ENCODE measurements at places on chromosomes 3 and 15.

GRCh38 chr3:87410110-87410509 is 133.7 kb upstream of the POU1F1 start:
- no peak for DNase-seq

- no peak for DNase-seq
These were observed 96.1 kb upstream of the RASGRP1 start for GRCh38 chr15:38660738-38661137.

DNA sequence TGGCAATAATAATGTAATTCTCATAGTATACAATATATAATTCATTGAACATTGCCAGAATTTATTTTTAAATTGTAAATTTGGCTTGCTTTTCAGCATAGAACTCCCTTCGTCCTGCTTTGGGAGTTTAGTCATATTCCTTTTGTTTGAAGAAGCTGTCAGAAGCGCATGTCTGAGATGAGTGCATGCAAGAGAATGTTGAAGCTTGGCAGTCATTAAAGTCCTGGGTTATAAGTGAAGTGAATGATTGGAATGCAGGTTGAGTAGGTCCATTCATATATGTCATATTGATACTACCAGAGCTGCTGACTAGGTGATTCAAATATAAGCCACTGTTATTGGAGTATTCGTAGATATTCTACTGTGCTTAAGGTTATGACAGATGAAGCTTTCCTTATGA is 243.6 kb upstream of the MDFIC2 start:
- no peak for DNase-seq

DNA sequence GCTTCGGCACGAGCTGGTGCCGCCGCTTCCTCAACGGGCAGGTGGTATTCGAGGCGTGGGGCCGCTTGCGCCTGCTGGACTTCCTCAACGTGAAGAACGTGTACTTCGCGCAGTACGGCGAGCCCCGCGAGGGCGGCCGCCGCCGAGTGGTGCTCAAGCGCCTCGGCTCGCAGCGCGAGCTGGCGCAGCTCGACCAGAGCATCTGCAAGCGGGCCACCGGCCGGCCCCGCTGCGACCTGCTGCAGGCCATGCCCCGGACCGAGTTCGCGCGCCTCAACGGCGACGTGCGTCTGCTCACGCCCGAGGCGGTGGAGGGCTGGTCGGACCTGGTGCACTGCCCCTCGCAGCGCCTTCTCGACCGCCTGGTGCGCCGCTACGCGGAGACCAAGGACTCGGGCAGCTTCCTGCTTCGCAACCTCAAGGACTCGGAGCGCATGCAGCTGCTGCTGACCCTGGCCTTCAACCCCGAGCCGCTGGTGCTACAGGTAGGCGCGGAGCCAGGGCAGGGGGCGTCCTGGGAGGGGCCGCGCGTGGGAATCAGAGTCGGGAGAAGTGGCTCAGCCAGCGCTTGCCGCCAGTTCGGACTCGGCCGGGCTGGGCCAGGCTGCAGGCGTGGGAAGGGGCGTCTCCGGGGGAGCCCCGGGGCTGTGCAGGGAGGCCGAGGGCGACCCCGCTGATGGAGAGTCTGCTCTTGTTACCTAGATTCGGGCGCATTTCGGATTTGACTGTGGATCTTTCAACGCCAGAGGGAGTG is 1.1 kb downstream of the DIPK2A start:
- peak; percentile 51 for DNase-seq

GRCh38 chr15:101522621-101523559 is 33.4 kb upstream of the PCSK6 start:
- DNase-seq, result no peak

DNA sequence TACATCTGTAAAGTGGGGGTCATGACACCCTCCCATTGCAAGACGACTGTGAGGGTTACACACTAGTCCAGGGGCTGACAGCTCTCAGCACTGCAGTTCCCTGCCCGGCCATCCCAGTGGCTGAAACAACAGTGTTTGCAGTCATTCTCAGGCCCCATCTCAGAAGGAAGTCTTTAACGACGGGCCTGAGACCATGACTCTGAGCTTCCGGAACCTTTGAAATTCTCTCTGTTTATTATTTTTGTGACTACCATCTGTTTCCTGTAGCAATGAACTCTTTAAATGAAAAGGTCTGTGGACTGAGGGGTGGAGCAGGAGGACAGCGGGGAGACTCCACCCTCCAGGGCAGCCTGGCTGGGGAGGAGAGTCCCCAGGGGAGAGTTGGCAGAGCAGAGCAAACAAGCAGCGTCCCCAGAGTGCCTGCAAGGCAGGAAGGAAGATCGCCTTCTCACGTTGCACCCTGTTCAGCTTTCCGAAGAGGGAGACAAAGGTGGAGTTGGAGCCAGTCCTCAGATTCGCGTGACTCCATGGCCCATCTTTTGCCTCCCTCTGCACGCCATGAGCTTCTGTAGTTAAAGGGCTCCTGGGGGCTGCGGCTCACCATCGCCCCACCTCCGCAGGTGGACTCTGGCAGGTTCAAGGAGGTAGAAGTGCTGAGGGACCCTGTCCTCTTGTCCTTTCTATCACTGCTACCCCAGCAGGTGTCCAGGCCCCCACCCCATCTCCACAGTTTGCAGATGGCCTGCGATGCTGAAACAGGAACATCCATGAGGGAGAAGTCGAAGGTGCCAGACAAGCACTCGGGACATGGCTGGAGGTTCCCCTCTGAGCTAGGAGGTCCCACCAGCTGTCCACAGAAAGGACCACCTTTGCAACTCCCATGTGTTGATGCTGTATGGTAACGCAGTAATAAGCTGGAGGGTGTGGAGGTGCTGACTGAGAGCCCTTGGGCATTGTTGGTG is 525.8 kb upstream of the PROK2 start:
- DNase-seq, result no peak

- no peak for DNase-seq
These were observed 200.8 kb upstream of the GOLGA6L4 start for GRCh38 chr15:84034578-84035398.

DNA sequence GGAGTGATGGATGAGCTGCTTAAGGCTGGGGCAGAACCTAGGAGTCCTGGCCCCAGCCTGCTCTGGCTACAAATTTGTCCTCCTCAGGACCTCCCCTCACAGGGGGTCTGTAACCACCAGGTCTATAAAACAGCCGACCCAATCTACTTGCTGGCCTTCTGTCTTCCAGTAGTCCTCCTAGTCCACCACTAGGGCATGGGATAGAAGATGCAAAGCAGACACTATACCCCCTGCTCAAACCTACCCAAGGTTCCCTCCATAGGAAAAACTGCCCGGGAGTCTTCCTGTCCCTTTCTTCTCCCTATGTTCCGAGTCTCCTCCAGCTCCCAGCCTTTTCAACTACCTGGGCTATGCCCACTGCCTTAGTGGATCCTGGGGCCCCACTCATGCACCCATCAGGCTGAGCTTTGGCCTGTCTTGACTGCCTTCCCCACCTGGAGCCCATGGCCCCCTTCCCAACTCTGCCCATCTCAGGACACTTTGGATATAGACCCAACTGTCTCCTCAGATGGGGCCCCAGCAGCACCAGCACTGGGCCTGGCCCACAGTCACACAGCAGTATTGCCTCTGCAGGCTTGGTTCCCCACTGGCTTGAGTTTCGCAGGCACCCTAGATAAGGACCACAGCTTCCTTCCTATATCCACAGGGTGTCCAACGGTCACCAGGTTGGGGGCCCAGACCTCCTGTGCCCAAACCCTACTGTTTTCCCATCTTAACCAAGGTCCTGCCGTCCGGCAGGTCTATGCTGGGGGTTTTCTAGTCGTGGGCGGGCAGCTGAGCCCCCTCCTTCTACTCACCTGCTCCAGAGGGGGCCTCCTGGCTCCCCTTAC is 1.1 kb downstream of the HYAL3 start:
- DNase-seq, result no peak

DNA sequence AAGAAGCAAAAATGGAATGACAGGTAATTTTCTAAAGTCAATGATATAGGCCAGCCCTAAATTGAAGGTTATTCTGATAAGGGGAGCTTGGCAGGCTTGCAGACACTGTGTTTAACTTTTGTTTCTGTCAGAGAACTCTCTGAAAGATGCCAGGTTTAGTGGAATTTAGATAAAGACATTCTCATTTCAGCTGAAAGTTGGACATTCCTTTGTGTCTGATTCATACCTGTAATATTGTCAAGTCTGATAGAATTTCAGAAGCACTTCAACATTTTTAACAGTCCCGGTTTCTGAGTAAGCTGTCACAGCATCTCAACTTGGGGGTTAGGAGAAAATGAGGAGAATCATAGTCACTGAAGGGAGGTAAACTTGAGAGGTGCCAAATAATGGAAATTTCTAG is 84.0 kb downstream of the DIPK2A start:
- no peak for DNase-seq

GRCh38 chr3:170258105-170258487 is 35.9 kb downstream of the PRKCI start:
- DNase-seq, result no peak

GRCh38 chr3:131694376-131694775 is 191.6 kb upstream of the MRPL3 start:
- no peak for DNase-seq

GRCh38 chr15:60844010-60844409 is 365.1 kb upstream of the ICE2 start:
- no peak for DNase-seq

GRCh38 chr15:42547918-42548248 is 710 bp downstream of the LRRC57 start:
- DNase-seq, result no peak

- no peak for DNase-seq
These were observed 62.6 kb upstream of the SLC2A2 start for GRCh38 chr3:171088964-171089754.

DNA sequence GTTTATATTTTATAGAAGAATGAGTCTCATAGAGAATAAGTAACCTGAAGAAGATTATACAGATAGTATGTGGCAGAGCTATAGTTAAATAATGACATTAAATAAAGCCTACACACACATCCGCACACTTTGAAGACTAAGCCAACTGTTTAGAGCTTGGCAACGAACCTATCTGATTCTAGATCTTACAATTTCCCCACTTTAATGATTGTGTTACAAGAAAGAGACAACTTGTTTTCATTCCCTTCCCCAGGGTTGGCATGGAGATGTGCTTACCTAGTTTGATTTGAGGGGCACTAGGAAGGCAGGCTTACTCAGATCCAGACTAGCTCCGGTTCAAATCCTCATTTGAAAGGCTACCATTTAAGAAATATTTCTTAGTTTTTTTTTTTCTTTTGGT is 61.9 kb upstream of the CBLB start:
- DNase-seq, result no peak

DNA sequence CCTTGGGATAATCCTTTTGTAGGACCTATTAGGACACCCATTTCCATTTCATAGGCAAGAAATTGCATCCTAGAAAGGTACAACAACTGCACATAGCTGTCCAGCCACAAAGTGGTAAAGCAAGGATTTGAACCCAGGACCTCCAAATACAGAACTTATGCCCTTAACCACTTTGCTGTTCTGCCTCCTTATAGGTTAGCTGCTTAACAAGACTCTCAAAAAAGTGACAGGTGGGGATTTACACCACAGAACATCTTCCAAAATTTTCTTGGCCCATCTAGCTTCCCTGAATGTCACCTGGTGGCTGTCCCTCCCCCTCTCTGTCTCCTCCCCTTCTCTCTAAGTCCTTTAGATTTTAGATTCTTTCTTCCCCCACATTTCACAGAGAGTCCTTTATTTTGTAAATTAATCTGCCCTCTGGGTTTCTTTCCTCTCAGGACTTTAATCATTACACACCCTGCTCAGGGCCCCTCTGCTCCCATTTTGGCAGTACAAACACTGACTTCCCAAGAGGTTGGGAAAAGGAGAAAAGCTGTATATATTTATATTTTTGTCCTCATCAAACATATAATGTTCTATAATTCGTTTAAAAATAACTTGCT is 120.6 kb downstream of the CPNE4 start:
- no peak for DNase-seq

DNA sequence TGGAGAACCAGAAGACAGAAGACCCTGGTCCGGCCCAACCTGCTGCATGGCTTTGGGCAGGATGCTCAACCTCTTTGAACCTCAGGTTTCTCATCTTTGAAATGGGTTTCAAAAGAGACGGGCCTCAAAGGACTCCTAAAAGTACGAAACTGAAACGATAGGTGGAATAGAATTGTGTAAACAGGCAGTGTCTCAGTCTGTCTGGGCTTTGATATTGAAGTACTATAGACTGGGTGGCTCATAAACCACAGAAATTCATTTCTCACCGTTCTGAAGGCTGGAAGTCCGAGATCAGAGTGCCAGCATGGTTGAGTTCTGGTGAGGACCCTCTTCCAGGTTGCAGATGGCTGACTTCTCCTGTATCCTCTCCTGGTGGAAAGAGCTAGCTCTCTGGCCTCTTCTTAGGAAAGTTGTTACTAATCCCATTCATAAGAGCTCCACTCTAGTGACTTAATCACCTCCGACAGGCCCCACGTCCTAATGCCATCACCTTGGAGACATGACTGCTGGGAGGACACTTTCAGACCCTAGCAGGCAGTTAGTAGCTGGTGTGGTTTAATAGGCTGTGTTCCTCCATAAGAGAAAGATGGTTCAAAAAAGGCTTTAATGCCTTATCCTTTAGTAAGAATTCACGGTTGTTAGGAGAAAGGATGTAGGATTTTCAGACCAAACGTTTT is 35.7 kb downstream of the SSUH2 start:
- no peak for DNase-seq

DNA sequence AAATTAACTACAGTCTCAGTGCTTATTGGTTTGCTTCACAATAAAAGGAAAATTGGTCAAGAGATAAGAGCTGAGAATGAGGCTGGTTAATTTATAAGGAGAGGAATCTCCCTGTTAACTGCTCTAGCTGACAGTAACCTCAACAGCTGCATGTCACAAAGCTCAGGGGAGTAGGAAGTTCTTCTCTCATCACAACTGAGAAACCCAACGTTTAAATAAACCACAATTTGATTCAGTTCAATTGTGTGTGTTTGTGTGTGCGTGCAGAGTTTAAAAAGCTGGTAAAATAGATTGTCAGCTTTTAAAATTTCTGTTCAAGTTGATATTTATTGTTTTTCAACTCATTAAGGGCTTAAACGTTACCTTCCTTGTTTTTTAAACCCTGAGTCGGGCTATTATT is 3.5 kb upstream of the TGFBR2 start:
- DNase-seq, result no peak

GRCh38 chr3:143280984-143281383 is 161.4 kb downstream of the CHST2 start:
- DNase-seq, result no peak

DNA sequence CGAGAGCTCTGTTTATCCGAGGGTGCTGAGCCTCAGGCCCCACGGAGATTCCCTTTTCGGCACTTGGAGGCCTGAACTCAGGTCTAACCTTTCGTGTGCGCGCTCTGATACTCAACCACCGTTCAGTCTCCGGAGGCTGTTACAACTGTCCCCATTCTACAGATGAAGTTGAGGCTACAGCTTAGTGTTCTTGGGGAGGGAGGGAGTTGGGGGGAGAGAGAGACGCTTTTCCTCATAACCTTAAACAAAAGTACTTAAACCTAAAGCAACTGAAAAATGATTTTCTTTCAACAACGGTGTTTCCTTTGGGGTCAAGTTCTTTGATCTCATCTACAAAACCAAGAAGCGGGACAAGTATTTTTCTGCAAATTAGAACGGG is 952 bp upstream of the CHST2 start:
- no peak for DNase-seq

DNA sequence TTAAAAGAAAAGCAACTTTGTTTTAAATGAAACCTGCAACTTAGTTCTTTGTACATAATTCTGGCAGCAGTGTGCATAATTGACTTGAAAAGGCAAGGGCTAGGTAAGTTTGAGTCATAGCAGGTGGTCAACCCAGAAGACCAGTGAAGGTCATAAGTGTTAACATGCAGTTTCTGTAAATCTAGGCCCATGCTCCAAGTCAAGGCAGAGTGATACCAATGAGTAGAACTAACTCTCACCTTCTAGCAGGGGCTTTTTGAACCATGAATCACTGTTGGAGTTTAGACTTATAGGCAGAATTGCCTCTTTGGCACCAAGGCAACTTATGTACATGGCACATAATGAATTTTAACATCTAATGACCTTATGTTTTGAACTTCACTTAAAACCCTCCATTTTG is 29.5 kb upstream of the IL20RB start:
- no peak for DNase-seq

All from stimulated activated CD8-positive, alpha-beta memory T cell treated with anti-CD3 and anti-CD28 coated beads, Interleukin-12 subunit alpha, Interleukin-12 subunit beta, amount 100 ng/mL, for 1 hour (primary cell).